ENCODE measurements at places on chromosomes 7 and 10.

- DNase-seq = no peak
Observed at GRCh38 chr10:117413928-117414618, 38.8 kb upstream of the PDZD8 start.

- no peak for DNase-seq
Observed at GRCh38 chr7:132455378-132455777, 120.9 kb downstream of the PLXNA4 start.

DNA sequence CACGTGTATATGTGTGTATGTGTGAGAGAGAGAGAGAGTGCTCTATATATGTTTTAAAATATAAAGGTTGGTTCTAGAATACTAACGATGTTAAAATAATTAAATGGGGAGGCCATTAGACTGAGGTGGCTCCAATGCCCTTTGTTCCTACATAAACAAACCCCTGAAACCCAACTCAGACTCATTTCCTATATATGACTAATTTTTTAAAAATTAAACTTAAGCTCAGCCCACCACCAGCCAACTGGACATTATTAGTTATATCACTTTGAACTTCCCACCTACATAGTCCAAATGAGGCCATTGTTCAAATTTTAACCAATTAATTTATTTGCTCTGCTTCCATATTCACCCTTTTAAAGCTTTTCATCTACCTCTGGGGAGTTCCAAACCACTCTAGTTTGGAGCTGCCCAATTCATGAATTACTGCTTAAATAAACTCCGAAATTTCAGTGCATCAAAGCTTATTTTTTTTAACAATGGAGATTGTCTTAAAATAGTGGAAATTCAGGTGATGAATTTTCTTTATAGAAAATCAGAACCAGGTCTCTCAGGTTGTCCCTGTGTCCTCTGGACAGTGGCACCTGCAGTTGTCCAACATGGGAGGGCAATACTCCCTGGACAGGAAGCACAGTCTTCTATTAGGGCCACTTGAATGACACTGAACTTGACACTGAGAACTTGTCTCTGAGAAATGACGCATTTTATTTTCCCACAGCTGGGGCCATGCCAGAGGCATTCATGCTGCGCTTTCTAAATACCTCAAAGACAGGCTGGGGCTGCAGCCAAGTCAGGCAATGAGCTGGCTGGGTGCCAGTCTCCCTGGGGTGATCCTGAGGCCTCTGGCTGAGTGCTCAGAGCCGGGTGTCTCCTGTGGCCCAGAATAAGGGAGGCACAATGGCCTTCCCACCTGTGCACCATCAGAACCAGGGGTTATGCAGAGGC is 109.5 kb upstream of the TMEM72 start:
- DNase-seq = no peak

DNA sequence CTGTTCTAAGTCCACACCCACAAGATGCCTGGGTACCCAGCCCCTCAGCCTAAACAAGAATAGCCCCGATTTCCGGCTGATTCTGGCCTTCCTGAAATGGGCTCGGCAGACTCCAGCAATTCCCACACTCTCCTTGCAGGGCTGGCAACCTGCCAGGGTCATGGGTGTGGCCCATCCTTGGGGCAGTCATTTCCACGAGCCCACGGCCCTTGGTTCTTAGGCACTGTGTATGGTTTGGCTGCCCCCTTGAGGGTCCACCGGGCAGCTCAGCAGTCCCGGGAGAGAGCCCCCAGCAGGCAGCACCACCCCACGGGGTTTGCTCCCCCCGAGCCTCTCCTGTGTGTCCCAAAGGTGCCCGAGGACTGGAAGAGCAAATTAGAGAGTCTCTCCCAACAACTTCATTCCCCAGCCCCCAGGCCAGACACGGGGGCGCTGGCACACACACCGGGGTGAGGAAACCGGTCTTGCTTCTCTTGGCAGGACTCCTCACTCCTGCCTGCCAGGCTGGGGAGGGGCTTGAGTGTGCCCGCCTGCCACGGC is 142.2 kb downstream of the EMX2 start:
- DNase-seq = peak; percentile 24

DNA sequence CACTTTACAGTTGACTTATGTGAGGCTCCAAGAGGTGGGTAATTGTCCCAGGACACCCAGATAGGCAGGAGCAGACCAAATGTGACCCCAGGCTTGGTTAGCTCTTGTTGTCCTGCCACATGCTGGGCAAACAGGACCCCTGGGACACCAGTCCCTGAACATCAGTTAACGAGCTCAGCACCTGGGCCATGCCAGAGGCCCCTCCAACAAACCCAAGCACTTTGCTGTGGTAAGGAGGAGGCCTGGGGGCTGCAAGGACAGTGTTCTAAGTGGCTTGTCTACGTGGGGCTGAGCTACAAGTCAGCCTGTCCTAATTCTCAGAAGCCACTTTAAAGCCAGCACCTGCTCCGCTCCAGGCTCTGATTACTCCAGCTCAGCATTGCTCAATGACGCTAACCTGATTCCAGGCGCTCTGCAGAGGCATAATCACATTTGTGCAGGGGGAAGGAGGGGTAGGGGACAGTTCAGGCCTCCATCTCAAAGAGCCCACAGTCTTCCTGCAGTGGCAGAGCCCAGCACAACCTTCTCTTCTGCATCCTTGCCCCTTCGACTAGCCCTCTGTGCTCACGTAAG is 57.2 kb downstream of the DDC start:
- DNase-seq = no peak

DNA sequence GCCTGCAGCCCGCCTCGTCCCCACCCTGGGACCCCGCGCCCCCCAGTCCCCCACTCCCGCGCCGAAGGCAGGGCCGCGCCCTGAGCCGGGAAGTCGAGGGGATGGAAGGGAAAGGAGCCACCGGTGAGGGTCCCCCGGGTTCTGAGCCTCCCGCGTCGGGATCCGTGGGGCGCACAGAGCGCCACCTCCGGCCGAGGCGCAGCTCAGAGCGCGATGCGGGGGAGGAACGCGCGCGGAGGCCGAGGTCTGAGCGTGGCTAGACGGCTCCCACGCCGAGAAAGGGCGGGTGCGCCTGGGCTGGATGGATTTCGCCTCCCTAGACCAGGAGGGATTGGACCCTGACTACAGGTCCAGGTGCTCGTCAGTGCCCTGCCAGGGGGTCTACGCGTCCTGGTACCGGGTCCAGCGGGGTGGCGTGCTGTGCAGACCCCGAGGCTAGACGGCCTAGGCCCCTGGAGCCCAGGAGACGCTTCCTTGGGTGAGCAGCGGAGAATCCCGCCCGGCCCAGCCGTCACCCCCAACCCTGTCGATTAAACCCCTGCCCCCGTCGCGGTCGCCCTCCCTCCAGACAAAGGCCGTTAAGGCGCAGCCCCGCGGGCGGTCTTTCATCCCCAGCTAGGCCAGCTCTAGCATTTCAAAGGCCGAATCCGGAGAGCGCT is 986 bp upstream of the PDGFA start:
- DNase-seq = peak; percentile 79

Data from small intestine (tissue), 16 donors.